ENCODE measurements at places on chromosomes 2 and 18. TPM values are rescaled to one million over a fixed set of nuclear protein-coding genes. Genes with fewer than 3 reads are reported as not detected.

ZDBF2 gene
- 16.1 TPM for total RNA-seq

FOXD4L1 gene
- 0.09 TPM for total RNA-seq

ANKMY1 gene
- total RNA-seq, result 4.6 TPM

RNF125 gene
- total RNA-seq, result 14.4 TPM

RBKS gene
- total RNA-seq, result 1.2 TPM

GCG gene
- 0.14 TPM for total RNA-seq

POU3F3 gene
- 0.05 TPM for total RNA-seq

ALPG gene
- total RNA-seq, result 0.94 TPM

SERPINB3 gene
- total RNA-seq, result 0.11 TPM

SCYGR4 gene
- total RNA-seq, result not detected

KLHL14 gene
- total RNA-seq, result 4.8 TPM

CSRNP3 gene
- 7.3 TPM for total RNA-seq

MC5R gene
- 0.27 TPM for total RNA-seq

EVX2 gene
- not detected for total RNA-seq

ANO7 gene
- total RNA-seq, result 8.6 TPM

TGFA gene
- total RNA-seq, result 3.0 TPM

SPP2 gene
- not detected for total RNA-seq

MDH1B gene
- 1.6 TPM for total RNA-seq

KCNG2 gene
- total RNA-seq, result 0.34 TPM

NAPG gene
- total RNA-seq, result 25.8 TPM

ECEL1 gene
- 21.9 TPM for total RNA-seq

GULP1 gene
- 75.1 TPM for total RNA-seq

MOGAT1 gene
- 0.62 TPM for total RNA-seq

CFAP210 gene
- total RNA-seq, result 0.60 TPM

D2HGDH gene
- 26.8 TPM for total RNA-seq

STAT4 gene
- total RNA-seq, result 0.44 TPM

EFHD1 gene
- total RNA-seq, result 6.8 TPM

CELF4 gene
- total RNA-seq, result 2.9 TPM

FLACC1 gene
- 0.17 TPM for total RNA-seq

DGKD gene
- 31.9 TPM for total RNA-seq

GREB1 gene
- total RNA-seq, result 31.9 TPM

CXCR1 gene
- not detected for total RNA-seq

APOB gene
- 1.5 TPM for total RNA-seq

SH3YL1 gene
- 31.3 TPM for total RNA-seq

Measured in WTC11 (cell line).